ENCODE measurements at places on chromosomes 3 and 15.
A peak's percentile ranks its signal among the peaks of the same experiment; 100 is the strongest.

DNA sequence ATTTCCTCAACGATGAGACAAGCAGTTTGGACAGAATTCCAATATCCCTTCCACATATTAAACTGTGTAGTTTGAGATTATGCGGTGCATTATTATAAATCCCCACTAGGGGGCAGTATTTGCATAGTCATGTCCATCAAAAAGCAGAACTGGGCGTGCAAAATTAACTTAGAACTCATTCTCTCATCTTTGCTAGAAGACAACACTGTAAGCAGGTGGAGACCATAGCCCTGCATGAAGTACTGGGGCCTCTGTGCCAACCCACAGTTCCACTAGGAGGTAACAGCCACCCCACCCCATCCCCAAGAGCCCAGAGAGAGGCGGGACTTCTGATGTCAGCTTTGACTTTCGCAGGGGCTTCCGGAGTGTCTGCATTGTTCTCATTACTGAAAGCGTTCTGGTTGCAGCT lies 106.6 kb upstream of the TMC3 start:
- DNase-seq = no peak

GRCh38 chr15:67174864-67175573 lies 79.4 kb downstream of the AAGAB start:
- no peak for DNase-seq

DNA sequence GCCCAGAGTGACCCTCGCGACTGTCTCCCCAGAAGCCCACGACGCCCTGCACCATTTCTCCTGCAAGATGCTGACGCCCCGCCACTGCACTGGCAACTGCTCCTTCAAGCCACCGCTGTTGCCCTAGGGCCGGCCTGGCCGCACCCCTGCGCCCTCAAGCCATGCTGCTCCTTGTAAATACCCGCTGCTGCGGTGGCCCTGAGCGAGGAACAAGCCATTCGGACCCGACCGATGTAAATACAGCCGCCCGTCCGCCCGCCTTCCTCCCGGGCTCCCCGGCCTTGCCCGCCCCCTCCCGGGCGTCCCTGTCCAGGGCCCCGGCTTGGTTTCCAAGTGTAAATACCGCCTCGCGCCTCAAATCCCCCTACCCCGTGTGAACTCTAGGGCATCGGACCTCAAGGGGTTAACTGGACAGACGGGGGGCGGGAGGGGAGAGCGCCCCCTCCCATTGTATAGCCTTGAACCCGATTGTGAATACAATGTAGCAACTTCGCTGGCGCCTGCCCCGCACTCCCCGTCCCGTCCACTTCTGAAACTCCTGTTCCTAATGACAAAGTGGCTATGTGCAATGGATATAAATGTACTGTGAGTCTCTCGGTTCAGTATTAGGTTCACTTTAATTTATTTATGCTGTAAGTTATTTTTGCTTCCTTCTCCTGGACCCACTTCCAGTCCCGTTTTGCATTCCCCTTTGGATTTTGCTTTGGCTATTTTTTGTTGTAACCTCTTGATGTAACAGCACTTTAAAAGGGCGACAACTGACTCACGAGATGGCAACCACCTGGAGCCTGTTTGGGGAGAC lies 5.9 kb downstream of the RNU6-1 start:
- DNase-seq = no peak

DNA sequence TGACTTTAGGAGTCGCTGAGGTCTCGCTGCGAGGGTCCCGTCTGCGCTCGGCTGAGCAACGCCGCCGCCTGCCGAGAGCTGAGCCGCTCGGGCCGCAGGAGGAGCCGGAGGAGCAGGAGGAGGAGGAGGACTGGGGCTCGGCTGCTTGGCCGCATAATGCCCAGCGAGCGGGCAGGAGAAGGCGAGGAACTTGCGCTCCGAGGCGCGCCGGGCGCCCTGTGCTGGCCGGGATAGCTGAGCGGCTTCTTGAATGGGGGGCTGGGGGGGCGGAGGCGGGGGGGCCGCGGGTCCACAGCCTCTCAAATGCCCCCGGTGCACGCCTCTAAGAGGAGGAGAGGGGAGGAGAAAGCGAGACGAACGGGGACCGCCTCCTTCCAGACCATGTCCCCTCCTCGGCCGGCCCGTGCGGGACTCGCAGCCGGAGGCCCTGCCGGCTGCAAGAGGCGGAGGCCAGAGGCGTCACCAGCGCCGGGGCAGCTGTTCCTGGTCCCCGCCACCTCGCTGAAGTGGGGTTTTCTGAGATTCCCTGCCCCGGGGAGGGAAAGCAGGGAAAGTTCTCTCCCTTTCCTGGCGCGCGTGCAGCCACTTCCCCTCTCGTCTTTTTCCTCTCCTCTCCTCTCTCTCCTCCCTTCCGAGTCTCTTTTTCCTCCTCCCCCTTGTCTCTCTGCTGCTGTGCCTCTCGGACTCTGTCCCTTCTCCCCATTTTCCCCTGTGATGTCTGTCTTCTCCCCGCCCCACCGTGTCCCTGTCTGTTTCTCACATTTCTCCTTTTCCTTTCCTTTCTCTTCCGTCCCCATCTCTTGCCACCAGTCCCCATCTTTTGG lies at the start of gene ADAMTS9:
TSS of gene ADAMTS9 (minus strand) at position 220 of the 824 bp plus-strand sequence. CDS start 343 bp downstream, outside the sequence.
- no peak for DNase-seq

GRCh38 chr3:7172996-7173395 lies 312.1 kb downstream of the GRM7 start:
- DNase-seq = no peak

GRCh38 chr3:132721479-132722164 lies 587 bp downstream of the NPHP3 start:
- DNase-seq = peak; percentile 10

- no peak for DNase-seq
Measured at GRCh38 chr3:73540969-73541740, 83.6 kb downstream of the PDZRN3 start.

GRCh38 chr3:67018789-67019526 lies 20.9 kb downstream of the KBTBD8 start:
- DNase-seq = no peak

DNA sequence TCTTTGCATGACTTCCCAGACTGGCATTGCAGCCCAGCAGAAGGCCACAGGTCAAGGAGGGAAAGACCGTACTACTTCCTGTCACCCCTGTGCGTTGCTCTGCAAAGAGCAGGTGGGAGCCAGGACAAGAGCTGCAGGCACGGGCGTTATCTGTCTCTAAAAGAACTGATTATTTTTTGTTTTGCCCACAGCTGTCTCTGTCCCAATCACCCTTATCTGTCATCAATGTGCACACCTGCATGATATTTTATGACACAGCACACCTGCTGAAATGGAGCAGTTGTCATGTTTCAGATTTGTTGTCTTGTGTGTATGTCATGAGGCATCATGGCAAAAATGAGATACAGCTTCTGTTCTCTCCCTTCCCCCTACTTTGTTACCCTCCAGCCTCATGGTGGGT lies 58.8 kb downstream of the SLCO3A1 start:
- no peak for DNase-seq

DNA sequence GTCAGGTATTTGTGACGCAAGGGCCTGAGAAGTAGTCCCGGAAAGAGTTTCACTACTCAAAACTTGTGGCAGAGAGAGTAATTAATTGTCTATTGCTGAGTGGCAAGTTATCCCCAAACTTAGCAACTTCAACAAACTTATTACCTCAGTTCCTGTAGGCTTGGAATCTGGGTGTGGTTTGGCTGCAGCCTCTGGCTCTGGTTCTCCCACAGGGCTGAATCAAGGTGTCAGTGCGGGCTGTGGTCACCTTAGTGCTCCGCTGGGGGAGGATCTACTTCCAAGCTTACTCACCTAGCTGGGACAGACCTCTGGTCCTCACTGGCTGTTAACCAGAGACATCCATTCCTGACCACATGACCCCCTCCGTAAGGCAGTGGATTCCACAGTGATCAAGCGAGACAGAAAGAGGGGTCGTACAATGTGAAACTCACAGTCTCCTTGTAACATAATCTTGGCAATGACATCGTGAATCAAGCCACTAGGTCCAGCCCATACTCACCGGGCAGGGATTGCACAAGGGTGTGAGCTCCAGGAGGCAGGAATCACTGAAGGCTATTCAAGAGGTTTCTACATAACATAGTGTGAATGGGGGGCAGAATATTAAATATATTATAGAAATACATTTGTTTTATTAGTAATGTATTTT lies 138.3 kb downstream of the RYR3 start:
- no peak for DNase-seq

DNA sequence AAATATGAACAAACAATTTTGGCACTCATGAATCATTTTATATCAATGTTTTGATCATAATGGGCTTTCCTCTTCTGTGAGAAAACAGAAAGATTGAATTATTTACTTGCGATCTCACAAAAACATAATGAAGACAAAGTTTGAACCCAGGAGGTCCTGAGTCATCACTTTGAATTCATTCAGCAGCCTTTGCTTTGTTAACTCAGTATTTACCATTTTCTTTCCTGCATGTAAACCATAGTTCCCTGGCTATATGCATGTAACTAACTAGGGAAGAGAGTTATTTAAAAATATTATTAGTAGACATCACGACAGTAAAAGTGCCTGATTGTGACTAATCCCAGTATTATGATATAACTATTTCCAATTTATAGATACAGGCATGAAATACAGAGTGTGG lies 1026.2 kb downstream of the PLOD2 start:
- no peak for DNase-seq

- no peak for DNase-seq
Measured at GRCh38 chr3:27666708-27667107, 55.4 kb downstream of the EOMES start.

GRCh38 chr3:146496251-146496650 lies 26.9 kb upstream of the PLSCR2 start:
- no peak for DNase-seq

DNA sequence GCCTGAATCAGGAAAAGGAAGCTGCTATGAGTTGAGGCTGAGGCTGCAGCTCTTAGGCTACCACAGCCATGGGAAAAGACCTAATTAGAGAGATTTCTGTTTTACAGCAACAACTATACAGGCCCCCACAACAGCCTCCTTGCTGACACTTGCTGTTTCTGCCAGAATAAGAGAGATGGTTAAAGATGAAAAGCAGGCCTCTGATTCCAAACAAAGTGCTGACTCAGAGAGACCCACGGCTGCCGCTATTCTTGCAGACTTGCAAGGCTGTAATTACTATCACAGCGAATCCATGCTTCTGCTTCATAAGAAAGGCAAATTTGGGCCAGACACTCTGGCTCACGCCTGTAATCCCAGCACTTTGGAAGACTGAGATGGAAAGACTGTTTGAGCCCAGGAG lies 41.8 kb downstream of the MCF2L2 start:
- no peak for DNase-seq

- no peak for DNase-seq
Measured at GRCh38 chr3:98564282-98565005, 29.0 kb downstream of the CPOX start.

DNA sequence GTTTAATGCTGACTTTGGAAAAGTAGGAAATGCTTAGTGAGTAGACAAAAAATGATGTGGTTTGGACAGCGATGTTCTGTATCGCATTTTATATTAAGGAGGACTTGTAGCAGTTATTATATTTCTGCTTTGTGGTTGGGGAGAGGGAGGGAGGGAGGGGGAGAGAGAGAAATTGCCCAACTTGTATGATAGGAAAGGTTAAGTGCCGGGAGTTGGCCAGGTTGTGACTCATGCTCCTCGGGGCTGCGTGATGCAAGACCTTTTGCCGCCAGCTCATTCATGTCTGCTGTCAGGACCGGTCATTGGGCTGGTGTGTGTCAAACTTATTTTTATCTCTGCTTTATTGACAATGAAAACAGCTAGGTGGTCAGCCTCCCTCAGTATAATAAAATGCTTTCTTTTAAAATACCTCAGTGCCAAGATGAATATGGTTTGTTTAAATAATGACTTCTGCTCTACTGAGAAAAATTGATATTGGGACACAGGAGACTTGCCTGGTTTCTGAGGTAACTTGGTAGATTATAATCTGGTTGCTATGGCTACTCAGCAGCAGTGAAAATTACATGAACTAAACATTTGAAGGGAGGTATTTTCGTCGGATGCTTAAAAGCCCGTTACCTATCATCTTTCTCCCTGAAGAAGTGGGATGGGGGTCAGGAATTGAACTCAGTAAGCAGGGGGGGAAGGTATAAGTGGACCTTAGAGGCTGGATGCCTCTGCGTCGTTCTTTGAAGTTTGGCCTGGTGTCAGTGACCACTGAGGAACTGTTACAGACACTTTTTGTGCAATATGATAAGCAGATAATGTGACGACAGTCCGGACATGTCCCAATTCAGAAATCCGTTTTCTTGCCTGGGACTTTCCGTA lies 90.7 kb downstream of the FNDC3B start:
- DNase-seq = peak; percentile 8

DNA sequence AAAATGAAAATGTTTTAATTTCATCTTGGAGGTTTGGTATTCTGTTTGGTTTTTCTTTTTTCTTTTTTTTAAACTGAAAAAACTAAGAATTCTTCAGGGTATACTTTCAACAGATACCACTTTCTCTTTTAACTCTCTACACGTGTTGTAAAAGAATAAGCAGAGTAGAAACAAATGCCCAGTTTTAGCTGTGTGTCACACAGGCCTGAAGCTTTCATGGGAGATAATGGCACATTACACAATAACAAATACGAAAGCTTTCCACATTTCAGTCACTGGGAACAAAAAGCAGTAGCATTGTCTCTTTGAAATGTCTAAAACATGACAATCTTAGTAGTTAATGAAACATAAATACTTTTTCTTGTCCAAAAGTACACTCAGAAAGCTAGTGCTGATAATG lies 818.5 kb downstream of the TBL1XR1 start:
- no peak for DNase-seq

GRCh38 chr3:173869766-173870165 lies 472.2 kb downstream of the NLGN1 start:
- no peak for DNase-seq

DNA sequence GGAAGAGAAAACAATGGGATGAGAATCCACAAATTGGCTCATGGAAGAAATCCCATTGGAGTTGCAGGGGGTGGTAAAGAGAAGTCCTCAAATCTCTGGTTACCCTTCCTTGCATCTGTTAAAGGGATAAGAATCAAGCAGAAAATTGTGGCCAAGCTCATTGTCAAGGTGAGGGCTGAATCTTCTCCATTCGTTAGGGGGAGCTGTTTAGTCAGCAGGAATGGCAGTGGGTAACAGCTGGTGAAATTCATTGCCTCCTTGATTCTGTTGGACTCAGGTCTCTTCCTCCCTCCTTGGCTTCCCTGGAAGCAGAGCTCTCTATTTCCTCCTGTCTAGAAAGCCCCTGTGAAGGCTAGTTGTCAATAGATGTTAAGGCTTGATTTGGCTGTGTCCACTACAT lies 343.1 kb upstream of the SEMA6D start:
- DNase-seq = no peak

GRCh38 chr3:46433841-46434240 lies 26.8 kb downstream of the CCRL2 start:
- no peak for DNase-seq

DNA sequence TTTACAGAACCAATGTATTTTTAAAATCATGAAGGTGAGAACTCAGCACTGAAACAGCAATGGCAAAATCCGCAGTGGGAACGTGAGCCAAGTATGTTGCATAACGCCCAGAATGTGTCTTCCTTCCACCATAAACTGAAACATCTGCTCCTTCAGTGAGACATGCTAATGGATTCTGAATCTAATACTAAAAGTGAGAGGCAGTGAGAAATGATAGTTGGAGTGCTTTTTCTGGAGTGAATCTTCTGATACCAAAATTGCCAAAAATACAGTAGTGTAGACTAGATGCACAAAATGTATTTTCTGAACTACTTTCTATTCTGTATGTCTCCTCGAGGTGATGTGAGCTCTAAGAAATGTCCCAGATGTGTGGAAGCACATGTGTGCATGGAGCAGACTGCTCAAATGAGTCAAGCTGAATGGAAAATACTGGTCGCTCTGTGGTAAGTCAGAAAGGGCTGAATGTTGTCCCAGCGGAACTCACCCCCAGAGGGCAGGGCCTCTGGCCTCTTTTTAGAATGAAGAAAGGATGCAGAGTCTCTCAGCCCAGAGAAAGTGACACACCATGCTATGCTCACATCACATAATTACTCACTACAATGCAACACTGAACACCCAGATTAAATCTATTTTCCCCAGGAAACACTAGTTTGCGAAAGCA lies 73.0 kb downstream of the ATP10A start:
- no peak for DNase-seq

Data from activated gamma-delta T cell (primary cell).